Gastroesophageal sphincter (tissue), 4 donors: ENCODE measurements at places on chromosomes 6 and 20.
A peak's percentile ranks its signal among the peaks of the same experiment; 100 is the strongest.

- ATAC-seq, result no peak
Measured at GRCh38 chr20:61477451-61477861, 225.4 kb downstream of the CDH4 start.

- ATAC-seq, result no peak
Measured at GRCh38 chr6:17998003-17998402, 10.6 kb upstream of the KIF13A start.

DNA sequence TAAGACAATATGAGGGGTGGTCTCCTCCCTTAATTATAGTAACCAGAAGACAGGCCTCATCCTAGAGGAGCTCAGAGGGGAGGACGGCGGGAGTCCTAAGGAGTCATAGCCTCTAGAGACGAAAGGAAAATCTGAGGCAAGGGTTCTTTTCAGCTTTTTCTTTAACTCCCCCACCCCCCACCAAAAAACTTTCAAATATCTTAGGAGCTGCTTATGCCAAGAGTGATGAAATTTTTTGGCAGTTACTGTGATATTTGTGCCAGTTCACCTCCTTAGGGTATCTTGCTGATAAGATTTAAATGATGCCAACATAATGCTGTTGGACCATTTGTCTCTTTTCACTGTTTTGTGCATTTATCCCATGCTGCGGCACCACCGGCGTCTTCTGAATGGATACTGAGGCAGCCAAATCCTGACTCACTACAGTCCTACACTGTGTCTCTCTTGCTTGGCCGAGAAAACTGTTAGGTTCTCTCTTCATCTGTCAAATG is 44.5 kb upstream of the DSE start:
- peak; percentile 29 for ATAC-seq

GRCh38 chr6:34928220-34928619 is 39.2 kb downstream of the ANKS1A start:
- no peak for ATAC-seq

GRCh38 chr6:44529146-44529905 is 141.8 kb downstream of the CDC5L start:
- no peak for ATAC-seq

- no peak for ATAC-seq
Measured at GRCh38 chr6:139931747-139932146, 557.3 kb upstream of the CITED2 start.
